ENCODE measurements at places on chromosomes 4 and X.

DNA sequence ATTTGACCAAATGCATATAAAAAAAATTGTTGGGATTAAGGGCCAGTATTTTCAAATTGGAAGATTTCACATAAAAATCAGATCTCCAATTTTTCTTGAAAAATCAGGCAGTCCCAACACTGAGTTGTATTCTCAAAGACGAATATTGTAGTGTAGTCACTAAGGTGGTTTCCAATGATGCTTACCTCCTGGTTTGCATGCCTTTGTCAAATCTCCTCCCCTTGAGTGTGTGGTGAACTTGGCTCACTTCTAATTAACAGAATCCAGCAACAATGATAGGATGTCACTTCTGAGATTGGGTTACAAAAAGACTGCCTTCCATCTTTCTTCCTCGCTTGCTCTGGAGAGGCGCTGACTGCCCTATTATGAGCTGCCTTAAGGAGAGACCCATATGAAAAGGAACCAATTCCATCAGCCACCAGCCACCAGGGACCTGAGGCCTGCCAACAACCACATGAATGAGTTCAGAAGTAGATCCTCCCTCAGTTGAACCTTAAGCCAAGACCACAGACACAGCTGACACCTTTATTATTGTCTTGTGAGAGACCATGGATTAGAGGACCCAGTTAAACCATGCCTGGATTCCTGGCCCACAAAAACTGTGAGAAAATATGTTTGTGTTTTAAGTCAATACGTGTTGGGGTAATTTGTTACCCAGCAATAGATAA is 31.2 kb upstream of the TSPAN5 start:
- DNase-seq = no peak

GRCh38 chrX:118208481-118208880 is 91.9 kb upstream of the KLHL13 start:
- no peak for DNase-seq

DNA sequence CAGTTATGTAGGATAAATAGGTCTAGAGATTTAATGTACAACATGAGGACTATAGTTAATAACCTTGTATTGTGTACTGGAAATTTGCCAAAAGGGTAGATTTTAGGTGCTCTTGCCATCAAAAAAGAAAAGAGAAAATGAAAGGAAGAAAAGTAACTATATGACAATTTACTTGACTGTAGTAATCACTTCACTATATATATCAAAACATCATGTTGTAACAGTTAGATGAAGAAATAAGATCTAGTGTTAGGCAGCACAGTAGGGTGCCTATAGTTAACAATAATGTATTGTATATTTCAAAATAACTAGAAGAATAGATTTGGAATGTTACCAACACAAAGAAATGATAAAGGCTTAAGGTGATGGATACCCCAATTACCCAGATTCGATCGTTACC is 35.9 kb upstream of the AP1S2 start:
- DNase-seq = no peak

DNA sequence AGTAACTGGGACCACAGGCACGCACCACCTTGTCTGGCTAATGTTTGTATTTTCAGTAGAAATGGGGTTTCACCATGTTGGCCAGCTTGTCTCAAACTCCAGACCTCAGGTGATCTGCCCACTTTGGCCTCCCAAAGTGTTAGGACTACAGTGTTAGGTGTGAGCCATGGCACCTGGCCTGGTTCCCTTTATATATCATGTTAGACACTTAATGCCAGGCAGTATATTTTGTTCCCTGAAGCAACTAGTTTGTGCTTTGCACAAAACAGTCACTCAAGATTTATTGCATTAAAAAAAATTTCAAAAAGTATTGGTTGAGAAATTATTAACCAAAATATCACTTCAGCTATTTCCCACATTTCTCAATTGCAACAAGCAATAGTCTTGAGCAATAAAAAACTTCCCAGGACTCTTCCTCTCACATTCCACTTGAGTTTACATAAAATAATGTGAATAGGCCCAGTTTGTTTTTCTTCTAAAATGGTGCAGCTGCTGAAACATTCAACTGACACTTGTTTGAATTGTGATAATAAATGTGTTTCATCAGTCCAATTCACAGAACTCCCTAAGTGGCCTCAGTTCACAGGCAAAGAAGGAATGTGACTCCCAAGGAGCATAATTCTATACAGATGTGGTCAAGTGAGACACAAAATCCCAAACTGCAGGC is 22.7 kb downstream of the CXCL1 start:
- no peak for DNase-seq
